ENCODE measurements at places on chromosomes 6 and 20. TPM values are rescaled to one million over a fixed set of nuclear protein-coding genes. Genes with fewer than 3 reads are reported as not detected.

GRCh38 chr6:124822204-124822613 lies 140.0 kb upstream of the RNF217 start:
- no peak for DNase-seq

LINC00237 gene
- 0.45 TPM for total RNA-seq

- no peak for DNase-seq
Measured at GRCh38 chr20:52805843-52806242, 166.3 kb upstream of the TSHZ2 start.

DPPA5 gene
- not detected for total RNA-seq

GRCh38 chr6:2197177-2197671 lies 48.2 kb downstream of the GMDS start:
- no peak for DNase-seq

DNA sequence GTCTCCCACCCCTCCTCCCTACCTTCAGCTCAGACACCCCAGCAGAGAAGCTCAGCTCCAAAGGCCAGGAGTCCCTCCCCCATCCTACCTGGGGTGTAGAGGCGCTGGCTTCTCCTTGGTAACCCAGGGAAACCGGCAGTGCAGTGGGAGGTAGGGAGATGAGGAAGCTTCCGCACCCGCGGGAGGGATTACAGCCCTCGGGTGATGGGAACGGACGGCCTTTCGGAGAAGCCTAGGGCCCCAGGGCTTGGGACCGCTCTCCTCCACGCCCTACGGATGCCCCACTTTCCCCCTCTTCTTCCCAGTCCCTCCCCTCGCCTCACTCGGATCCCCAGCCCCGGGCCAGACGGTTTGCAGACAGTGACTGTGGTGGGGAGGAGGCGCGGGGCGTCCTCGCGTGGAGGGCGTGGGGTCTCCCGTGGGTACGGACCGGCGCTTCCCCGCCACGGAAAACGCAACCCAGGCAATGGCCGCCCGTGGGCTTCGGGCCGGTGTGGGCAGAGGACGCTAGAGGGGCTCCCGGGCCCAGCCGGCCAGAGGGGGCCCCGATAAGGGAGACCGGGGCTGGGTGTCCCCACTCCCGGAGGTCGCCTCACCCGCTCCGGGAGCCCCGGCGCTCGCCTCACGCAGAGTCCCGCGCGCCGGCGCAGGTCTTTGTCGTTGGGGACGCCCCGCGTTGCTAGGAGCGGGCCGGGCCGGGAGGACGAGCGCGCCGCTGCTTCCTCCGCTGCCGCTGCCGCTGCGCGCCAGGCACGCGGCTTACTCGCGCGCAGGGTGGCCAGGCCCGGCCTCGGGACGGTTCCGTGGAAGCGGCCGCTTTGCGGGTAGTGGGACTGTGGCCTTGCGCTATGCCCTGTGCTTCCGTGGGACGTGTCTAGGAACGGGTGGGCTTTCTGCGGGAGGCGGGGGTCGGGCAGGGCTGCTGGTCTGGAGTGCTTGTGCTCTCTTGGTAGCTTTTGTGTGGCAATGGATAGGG lies 15.8 kb downstream of the AARS2 start:
- peak; percentile 73 for DNase-seq

GRCh38 chr20:15162079-15162647 lies 824.8 kb upstream of the FLRT3 start:
- no peak for DNase-seq

- DNase-seq = no peak
Measured at GRCh38 chr6:167735084-167735950, 91.4 kb upstream of the AFDN start.

GRCh38 chr20:53582574-53583351 lies 10.9 kb downstream of the ZNF217 start:
- no peak for DNase-seq

DNA sequence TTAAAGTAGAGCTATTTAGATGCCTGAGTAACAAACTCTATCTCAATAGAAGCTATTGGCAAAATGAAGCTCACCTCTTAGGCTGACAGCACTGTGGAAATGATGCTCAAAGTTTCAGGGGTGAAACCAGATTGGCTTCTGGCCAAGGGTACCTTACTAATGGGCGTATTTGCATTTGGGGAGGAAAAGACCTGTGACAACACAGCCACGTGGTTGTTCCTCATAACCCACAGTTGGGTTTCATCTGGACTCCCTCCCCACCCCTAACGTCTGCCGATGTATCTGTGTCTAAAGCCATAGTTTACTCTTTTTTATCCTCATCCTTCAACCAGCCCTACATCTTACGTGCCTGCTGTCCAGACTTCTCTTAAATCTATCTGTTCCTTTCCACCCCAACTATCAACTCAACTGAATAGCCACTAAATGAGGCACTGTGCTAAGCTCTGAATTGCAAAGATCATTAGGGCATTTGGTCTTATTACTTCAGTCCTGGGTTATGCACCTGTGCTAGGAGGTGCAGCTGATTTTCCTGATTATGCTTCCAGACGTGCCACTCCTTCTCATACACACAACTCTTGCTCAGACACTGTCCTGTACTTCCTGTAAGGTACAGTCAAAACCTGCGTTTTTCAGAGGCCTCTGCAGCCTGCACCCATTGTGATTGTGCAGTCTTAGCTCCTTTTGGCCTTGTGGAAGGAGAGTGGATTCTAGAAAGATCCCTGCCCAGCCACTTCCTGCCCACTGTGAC lies 80.6 kb upstream of the ARMC2 start:
- no peak for DNase-seq

KIF25 gene
- total RNA-seq = 0.64 TPM

GRCh38 chr6:83514466-83514865 lies 2.1 kb downstream of the PRSS35 start:
- no peak for DNase-seq

ZNF391 gene
- total RNA-seq = 6.6 TPM

Measured in cerebellum (tissue), 4 donors.